ENCODE measurements at places on chromosomes 2 and 18.
A peak's percentile ranks its signal among the peaks of the same experiment; 100 is the strongest.

- DNase-seq = no peak
These were observed 280.4 kb downstream of the PTPRM start for GRCh38 chr18:7847357-7848053.

DNA sequence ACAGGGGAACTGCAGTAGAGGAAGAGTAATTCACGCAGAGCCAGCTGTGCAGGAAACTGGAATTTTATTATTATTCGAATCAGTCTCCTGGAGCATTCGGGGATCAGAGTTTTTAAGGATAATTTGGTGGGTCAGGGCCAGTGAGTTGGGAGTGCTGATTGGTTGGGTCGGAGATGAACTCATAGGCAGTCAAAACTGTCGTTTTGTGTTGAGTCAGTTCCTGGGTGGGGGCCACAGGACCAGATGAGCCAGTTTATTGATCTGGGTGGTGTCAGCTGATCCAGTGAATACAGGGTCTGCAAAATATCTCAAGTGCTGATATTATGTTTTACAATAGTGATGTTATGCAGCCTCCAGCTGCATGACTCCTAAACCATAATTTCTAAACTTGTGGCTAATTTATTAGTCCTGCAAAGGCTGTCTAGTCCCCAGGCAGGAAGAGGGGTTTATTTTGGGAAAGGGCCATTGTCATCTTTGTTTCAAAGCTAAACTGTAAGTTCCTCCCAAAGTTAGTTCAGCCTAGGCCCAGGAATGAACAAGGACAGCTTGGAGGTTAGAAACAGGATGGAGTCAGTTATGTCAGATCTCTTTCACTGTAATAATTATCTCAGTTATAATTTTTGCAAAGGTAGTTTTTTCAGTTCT, 67.0 kb downstream of the ASAP2 start:
- DNase-seq = no peak

GRCh38 chr18:41700416-41700815, 254.6 kb upstream of the PIK3C3 start:
- no peak for DNase-seq

DNA sequence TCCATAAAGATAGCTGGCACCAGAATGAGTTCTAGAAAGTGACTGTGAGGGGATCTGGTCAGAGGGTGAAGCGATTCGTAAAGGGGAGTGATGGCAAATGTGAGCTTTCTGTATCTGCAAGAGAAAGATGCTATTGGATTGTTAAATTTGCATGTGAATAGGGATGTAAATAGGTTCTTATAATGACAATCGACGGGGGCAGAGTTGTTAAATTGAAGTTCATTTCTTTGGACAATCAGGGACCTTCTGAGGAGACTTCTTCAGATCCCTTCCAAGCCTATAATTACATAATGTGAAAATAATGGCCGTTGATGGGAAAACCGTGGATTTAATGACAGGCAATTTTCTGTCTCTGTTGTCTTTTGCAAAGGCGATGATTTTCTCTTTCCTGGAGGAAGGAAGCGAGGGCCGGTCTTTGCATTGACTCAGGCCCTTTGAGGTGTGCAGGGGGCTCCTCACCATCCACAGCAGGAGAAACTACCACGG, 52.2 kb upstream of the TMEM18 start:
- no peak for DNase-seq

- DNase-seq = peak; percentile 22
These were observed 74.0 kb downstream of the NAB1 start for GRCh38 chr2:190722835-190723234.

GRCh38 chr2:197145471-197146056, 165.0 kb downstream of the ANKRD44 start:
- no peak for DNase-seq

DNA sequence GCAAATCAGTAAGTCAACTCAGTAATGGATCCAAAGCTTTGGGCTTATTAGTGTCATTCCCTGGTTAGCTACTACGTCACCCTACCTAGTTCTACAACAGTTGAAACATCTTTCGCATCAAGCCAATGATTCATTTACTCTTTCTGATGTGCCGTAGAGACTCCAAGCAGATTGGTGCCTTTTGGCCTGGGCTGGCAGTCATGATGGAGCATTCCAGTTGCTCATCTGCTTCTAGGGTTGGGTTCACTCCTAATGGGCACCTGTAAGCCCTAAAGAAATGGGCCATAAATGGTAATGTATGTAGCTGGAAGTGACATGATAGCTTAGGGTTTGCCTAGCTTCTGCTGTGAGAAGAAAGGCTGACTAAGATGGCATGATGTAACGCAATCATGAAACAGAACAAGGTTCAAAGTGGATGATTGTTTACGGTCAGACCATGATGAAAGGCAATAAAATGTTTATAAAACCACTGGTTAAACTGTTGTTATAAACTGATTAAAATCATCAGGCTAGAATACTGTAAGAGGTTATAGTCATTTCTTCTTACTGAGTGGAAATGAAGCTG, 20.4 kb upstream of the CCL20 start:
- no peak for DNase-seq

- no peak for DNase-seq
These were observed 13.2 kb upstream of the MYO1B start for GRCh38 chr2:191231995-191232394.

- no peak for DNase-seq
These were observed 8.5 kb downstream of the TYW5 start for GRCh38 chr2:199946836-199947235.

- DNase-seq = no peak
These were observed 136.1 kb upstream of the NRP2 start for GRCh38 chr2:205545971-205546816.

- DNase-seq = no peak
These were observed 80.7 kb downstream of the BCL11A start for GRCh38 chr2:60472663-60473289.

- DNase-seq = no peak
These were observed 289.7 kb downstream of the DYSF start for GRCh38 chr2:71742953-71743601.

DNA sequence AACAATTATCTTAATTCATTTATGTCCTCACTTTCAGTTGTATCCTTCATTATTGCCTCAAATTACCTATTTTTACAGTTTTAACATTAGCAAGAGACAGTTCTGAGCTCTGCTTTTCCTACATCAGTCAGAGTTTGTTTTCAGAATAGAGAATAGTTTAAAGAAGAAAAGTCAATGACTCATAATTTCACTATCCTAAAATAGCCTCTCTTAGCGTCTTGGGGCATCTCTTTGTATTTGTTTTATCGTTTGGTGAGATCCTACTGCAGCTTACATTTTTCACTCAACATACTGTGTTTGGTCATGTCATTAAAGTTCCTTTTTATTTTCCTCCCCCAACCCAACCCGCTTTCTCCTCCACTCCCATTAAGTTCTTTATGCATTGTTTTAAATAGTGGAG, 3.8 kb downstream of the SEC11C start:
- no peak for DNase-seq

DNA sequence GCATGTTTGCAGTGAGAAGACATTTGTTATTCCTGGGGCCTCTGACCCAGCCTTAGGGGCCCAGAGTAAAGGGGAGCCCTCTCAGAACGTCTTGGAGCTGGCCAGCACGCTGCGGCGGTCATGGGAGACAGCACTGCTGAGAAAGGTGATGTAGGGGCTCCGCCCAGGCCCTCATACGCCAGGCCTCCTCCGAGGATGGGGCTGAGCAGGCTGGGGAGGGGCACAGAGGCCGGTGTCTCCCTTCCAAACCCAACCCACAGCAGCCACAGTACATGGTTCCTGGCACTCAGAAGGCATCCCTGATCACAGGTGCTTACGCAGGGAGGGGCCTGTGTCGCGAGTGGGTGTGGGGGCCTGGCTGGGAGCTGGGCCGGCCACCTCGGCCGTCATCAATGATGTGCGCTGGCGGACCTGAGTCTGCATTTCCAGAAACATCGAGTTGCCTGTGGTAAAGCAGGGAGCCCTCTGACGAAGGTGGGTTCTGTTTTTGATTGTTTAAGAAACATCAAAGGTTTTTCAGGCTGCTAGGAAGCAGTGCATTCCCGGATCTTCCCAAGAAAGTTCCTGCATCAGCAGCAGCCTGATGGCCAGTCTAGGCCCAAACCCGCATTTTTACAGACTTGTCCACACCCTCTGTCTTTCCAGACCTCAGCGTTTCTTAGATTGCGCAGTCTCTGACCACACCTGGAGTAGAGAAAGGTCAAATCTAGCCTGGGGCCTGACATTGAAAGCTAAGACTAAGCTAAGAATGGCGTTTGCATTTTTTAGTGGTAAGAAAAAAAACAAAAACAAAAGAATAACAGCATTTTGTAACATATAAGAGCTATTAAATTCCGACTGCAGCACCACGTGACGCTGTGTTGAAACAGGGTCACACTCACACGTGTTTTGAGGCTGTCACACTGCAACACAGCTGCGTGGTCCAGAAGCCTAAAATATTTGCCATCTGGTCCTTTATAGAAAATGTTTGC, 51.2 kb upstream of the PXDN start:
- DNase-seq = no peak

GRCh38 chr2:109206569-109207146, 77.7 kb downstream of the SH3RF3 start:
- no peak for DNase-seq

DNA sequence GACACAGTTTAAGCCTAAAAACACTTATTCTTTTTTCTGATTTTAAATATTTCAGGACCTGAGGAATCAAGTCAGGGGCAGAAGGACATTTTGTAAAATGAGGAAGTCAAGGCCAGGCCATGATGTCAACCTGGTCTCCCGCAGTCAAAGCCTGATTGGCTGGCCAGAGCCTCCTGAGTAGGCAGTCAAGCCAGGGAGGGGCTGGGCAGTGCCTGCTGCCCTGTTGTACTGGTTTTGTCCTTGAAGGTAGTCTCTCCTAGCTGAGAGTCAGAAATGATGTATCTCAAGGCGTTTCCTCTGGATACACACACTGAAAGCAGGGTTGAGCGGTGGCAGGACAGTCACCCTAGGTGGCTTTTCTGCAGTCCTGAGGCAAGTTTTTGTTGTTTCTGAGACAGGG, 19.8 kb downstream of the CCT7 start:
- no peak for DNase-seq

- no peak for DNase-seq
These were observed 111.7 kb downstream of the BABAM2 start for GRCh38 chr2:28002181-28002580.

DNA sequence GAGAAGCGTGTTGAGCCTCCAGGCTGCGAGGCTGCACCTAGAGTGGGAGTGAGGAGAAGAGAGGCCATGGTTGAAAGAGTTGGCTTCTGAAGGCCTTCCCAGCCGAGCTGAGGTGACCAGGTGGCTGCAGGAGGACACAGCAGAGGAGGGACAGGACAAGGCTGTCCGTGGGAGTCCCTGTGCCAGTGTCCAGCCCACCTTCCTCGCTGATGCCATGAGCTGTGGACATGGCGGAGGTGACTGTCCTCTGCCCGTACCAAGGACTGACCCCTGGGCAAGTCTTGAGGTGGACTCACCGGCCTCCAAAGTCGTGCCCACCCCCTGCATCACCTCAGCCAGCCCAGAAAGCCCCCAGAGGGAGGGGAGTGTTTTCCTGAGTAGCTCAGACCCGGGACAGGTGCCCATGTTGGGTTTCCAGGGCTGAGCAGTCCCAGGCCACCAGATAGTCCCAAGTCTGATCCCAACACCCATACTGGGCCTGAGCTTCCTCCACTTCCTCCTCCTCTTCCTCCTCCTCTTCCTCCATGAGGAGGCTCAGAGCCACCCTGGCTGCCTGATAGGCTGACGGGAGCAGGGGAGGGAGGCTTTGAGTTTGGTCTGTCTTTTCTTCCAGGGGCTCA, 43.0 kb upstream of the FOSL2 start:
- no peak for DNase-seq

DNA sequence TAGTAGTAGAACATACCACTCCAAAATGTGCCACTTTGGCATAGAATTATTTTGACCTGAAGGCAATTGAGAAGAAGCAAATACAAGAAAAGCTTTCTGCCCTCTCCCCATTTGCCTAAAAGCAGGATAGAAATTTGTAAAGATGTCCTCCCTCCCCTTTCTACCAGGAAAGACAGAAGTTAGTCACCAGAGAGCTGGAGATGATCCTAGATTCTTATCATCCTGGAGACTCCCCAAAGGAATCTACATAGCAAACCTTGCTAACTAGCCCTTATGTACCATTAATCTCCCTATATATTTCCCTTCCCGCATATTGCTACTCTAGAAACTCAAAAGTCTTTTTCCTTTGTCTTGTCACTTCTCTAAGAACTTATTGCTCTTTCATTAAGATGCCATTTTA, 12.6 kb upstream of the TMEM37 start:
- DNase-seq = no peak

- no peak for DNase-seq
These were observed 192.2 kb upstream of the ATP5MC3 start for GRCh38 chr2:175373729-175374128.

DNA sequence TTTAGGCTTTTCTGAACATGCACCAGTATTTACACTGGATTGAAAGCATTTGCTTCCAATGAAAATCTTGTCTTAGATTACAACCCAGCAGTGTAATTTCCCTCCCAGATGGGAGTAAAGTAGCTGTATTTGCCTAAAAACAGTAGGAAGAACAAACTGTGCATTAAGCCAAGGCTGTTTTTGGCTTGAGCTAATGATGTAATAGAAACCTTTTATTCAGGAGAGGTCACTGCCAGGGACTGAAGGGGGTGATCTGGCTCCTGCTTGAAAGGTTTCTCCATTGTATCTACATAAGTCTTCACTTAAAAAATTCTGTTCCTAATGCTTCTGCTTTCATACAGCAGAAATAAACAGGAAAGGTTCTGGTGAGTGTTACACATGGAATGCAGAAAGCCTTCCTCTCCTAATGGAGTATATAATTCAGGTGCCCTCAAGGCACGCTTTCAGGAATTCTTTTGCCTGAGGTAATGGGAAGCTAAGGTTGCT, 74.4 kb downstream of the MEIS1 start:
- DNase-seq = no peak

GRCh38 chr2:106575955-106576354, 88.8 kb downstream of the CD8B2 start:
- no peak for DNase-seq

DNA sequence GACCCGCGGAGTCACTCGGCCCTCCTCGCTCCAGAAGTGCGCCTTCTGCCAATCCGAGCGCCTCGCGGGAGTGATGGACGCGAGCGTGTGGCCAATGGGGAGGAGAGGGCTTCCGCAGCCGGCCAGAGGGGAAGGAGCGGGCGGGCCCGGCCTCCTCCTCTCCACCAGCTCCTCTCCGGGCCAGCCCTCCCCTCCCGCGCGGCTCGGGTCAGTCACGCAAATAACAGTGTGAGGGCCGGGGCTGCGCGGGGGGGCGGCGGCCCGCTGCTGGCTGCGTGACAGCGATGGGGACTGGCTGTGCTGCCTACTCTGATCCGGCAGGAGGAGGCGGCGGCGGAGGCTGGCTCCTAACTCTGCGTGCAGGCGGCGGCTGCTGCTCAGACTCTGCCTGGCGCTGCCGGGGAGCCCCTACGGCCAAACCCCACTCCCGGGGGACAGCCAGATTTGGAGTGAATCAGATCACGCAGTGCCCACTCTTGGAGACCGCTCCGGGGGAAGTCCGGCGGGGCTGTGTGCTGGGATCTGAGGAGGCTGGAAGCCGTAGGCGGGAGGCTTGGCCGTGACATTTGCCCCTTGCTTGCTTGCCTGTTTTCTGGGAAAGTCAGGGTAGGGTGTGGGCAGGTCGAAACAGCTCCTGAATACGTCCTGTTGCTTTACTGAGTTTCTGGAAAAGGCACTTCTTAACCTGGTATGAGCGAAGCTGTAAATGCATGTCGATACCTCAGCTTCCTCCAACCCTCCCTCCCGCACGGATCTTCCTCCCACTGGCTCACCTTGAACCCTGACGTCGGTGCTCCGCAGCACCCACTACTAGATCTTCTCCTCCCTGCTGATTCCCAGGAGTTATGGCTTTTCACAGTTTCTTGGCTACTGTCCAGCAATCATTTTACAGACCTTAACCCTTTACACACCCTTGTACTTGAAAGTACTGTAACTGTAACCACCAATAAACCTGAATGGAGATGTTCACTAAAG, 97.9 kb upstream of the SERTAD2 start:
- peak; percentile 31 for DNase-seq

All from activated CD4-positive, alpha-beta T cell treated with anti-CD3 and anti-CD28 coated beads for 4 hours (primary cell).